ENCODE measurements at places on chromosomes 7 and 10.

- DNase-seq: peak; percentile 15
Measured at GRCh38 chr10:7665767-7666166, 999 bp downstream of the ITIH5 start.

GRCh38 chr7:26105931-26106330 is 46.1 kb upstream of the NFE2L3 start:
- DNase-seq: no peak

GRCh38 chr10:412109-412508 is 276.9 kb downstream of the ZMYND11 start:
- DNase-seq: no peak

DNA sequence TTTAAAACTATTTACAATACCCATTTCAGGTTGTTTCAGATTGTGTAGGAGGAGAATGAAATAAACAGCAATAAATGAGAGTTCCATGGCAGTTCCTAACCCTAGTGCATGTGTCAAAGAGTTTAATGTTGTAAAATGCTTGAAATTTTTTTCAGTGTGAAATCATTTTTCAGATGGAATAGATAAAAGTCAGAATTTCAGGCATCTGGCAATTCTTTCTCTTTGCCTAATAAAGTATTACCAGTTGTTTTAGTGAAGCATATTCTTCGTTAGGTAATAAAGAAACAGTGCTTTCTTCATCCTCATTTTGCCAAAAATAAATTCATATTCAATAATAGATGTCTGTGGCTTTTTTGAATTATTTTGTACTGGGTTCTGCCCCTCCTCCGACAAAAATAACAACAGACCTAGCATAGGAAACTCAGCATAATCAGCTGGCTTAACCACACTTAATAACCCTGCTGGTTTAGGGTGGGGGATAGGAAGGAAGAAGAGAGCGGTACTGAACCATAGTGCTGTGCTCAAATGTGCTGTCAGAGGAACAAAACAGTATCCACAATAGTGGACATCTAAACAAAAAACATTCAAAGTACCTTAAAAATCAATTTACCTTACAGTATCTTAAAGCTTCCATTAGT is 39.1 kb downstream of the MINDY3 start:
- DNase-seq: no peak

DNA sequence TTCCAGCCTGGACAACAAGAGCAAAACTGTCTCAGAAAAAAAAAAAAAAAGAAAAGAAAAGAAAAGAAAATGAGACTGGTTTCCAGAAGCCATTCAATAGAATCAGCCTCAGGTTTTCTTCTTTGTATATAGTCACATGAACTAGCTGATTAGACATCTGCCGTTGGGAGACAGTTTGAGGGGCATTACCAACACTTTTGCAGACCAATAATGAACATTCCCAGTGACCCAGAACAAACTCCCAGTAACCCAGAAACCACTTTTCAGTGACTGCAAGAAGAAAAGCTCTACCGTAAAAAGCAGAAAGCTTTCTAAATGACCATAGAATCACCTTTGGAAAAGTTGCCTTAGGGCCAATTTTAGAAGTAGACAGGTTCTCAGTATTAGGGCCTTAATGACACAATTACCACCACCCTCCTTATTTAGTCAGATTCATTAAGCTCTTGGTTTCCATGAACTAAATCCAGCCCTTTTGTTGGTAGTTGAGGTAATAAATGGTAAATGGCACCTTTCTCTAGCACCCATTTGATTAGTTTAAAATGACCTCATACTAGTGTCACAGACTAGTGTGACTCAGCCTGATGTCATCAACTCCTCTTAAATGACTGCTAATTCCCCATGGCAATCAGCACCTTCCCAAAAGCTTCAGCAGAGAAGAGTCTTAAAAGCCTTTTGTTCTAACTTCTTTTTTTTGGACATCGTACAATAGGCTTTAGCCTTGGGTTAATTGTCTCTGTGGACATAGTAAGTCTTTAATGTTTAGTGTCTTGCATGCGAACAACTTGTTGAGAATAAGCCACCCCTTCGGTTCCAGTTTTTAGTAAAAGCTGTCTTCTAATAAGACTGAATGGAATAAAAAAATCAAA is 33.6 kb upstream of the XRCC2 start:
- no peak for DNase-seq

DNA sequence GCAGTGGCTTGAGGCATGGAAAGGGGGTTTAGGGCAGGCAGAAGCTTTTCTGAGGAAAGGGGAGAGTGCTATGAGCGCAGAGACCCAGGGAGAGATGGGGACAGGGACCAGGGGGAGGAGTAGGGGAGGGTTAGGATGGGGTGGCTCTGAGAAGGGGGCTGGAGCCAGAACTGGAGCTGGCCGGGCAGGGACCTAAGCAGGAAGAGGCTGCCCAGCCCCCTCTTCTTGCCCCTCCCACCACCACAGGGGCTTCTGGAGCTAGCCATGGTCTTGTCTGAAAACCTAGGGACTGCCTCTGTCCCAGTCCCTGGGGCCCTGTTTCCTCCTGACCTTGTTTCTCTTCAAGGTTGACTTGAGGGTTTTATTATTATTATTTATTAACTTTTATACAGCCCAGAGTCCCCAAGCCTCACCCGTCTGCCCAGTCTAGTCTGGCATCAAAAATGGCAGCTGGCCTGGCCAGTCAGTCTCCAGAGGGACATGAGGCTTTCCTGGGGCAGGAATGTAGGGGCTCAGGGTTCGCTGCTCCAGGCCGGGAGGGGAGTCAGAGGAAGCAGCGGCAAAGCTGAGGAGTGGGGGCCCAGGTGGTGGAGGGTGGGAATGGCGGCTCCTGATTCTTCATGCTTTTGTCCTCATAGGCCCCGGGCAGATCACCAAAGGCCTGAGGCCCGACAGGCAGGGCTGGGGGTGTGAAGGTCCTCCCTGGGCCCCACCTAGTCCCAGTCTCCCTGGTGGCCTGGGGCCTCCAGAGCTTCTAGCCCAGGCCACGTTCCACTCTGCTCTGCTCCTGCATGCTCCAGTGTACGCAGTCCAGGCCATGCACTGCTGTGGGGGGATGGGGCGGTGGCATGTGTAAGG is 5.7 kb downstream of the TRIM8 start:
- DNase-seq: no peak

DNA sequence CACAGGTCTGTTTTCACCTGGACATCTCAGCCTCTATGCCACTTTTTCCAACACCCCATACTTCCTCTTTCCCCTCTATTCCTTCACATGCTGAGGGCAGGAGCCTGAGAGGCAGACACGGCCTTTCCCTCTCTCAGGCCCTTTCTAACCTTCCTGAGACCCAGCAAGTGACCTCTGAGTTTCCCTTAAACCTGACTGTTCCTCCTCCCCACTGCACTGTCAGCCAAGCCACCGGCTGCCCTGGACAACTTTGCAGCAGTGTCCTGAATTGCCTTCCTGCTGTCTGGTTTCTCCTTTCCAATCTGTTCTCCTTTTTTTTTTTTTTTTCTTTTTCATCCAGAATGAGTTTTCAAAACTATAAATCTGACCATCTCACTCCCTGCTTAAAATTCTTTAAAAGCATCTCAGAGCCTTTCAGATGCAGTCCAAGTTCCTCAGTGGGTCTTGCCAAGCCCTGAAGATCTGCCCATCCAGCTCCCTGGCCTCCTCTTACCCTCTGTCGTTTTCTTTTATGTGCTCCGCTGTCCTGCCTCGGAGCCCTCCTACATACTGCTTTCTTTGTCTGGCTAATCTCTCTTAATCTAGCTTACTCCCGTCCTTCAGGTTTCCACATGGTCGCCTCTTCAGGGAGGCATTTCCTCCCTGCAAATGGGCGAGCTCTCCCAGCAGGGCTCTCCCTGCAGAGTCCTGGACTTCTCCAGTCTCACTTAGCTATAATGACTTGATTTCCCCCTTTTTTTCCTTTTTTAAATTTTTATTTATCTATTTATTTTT is 30.5 kb downstream of the SLC13A4 start:
- DNase-seq: no peak

DNA sequence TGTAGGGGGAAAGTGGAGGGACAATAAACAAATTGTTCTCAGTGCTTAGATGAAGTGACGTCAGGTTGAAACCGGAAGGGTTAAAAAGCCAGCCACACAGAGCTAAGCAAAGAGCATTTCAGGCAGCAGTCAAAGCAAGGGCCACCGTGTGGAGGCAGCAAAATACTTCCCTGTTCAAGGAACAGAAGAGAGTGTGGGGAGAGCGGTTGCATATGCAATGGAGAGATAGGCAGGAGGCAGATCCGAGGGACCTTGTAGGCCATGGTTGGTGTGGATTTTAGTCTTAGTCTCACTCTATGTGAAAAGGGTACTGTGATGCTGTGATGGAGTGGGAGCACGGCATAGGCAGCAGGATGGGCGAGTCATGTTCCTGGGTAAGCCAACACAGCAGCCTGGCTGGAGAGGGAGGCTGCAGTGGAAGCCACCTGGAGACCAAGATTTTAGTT is 3.8 kb upstream of the STN1 start:
- DNase-seq: no peak

DNA sequence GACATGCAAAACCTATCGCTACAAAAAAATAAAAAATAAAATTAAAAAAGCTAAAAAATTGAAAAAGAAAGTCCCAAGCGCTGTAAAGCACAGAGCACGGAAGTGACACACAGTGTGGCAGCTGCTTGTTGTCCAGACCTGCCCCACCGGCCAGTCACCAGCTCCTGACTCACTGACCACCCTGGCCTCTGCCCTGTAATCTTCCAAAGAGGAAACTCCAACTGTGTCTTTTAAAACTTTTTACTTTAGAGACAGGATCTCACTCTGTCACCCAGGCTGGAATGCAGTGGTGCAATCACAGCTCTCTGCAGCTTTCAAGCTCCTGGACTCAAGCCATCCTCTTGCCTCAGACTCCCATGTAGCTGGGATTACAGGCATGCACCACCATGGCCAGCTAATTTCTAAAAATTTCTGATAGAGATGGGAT is 23.6 kb downstream of the GNA12 start:
- DNase-seq: no peak

GRCh38 chr7:22662036-22662435 is 65.0 kb upstream of the IL6 start:
- DNase-seq: no peak

DNA sequence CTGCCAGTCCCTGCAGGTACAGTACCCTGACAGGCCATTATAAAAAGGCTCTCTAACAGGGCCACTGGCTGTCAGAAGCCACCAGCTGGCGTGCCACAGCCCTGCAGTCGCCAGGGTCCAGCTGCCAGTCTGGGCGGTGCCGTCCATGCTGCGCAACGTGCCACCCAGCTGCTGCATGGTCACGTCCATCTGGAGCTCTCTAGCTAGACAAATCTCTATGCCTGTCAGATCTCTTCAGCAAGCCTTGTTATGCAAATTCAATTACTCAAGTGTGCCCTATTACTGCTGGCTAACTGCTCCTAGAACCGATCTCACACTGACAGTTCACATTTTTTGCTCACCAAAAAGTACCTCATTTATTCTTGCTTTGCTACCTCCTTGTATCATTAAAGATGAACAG is 75.9 kb downstream of the HIBADH start:
- DNase-seq: peak; percentile 33

DNA sequence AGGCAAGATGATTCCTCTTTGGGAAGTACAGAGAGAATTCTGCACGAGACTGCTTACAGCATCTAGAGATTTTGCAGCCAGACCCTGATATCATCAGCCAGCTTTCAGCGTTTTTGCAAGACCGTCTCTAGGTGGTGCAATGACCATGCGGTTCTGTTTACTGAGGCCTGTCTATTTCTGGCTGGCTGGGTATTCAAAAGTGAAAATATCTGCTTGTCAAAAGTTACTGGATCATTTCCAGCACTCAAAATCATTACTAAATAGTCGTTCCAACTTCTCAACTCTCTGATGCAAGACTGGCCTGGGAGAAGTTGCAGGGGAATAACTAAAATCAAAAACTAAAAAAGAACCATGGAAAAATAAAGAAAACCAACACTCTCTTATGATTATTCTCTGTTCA is 240.1 kb downstream of the ELMO1 start:
- DNase-seq: peak; percentile 93

- DNase-seq: no peak
Measured at GRCh38 chr10:55782181-55782580, 578.9 kb downstream of the ZWINT start.

DNA sequence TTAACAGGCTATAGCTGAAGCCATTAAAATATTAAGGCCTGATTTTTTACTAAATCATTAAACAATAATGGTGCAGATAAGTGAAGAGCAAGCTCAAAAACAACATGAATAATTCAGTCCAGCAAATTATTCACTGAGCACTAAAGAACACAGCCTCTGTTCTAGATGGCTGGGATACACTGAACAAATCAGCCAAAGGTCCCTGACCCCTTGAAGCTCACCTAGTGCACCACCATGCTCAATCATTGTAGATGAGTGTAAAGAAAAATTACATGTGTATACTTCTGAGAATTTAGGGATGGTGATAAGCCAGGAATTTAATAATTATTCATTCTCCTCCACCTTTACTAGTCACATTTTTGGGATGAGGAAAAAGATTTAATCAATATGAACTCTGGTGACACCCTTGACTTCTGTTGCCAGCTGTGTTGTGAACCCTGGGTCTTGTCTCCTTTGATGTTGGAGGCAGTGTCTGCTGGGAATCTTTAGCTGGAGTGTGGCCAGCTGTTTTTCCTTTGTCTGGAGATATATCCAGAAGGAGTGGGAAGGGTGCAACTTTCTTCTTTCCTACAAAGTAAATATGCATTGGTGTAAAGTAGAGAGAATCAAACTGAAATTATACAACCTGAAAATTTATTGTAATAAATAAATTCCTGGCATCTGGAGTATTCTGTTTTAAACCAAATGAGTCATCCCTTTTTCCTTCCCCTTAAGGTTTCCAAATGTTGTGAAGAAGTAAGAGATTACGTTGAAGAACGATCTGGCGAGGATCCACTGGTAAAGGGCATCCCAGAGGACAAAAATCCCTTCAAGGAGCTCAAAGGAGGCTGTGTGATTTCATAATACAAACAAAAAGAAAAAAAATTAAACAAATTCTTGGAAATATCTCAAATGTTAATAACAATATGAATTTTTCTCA is 4.0 kb downstream of the GNGT1 start:
- no peak for DNase-seq

- DNase-seq: no peak
Measured at GRCh38 chr10:86176850-86177536, 189.6 kb downstream of the GRID1 start.

GRCh38 chr10:97520978-97521761 is 22.4 kb downstream of the UBTD1 start:
- no peak for DNase-seq

DNA sequence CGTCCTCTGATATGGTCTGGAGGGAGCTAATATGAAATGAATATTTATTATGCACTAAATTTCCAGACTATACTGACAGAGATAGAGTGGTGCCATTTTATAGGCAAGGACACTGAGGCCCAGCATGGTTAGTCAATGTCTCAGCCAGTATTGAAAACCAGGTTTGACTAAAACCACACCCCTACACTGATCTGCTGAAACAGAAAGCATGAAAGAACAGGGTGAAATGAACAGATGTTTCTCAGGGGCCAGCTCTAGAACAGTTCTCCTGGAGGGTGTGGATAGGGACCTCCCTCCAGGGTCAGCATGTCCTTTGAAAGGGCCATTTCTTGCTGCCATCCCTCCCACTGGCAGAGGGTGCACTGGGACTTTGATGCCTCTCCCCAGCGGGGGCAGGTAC is 700.5 kb downstream of the GRID1 start:
- no peak for DNase-seq

GRCh38 chr10:77381750-77382149 is 255.9 kb downstream of the KCNMA1 start:
- no peak for DNase-seq

- no peak for DNase-seq
Measured at GRCh38 chr7:147008530-147008929, 891.9 kb downstream of the CNTNAP2 start.

- DNase-seq: no peak
Measured at GRCh38 chr10:103929381-103929921, 11.5 kb upstream of the STN1 start.

GRCh38 chr10:82801289-82801688 is 926.3 kb downstream of the NRG3 start:
- DNase-seq: no peak

- no peak for DNase-seq
Measured at GRCh38 chr7:121015560-121015959, 27.0 kb downstream of the CPED1 start.
